ENCODE measurements at places on chromosomes 3 and 15. TPM values are rescaled to one million over a fixed set of nuclear protein-coding genes. Genes with fewer than 3 reads are reported as not detected.

GRCh38 chr3:178440043-178440442 lies 96.2 kb upstream of the KCNMB2 start:
- DNase-seq, result no peak

Gene LARP6
- total RNA-seq, result 21.0 TPM

Gene VILL
- total RNA-seq, result 4.1 TPM

GRCh38 chr15:48469271-48469670 lies 138.0 kb downstream of the DUT start:
- DNase-seq, result no peak

GRCh38 chr15:41024131-41024530 lies 70.9 kb downstream of the CHAC1 start:
- DNase-seq, result no peak

Gene DNAH12
- total RNA-seq, result not detected

Gene IL17RE
- total RNA-seq, result 4.4 TPM

- DNase-seq, result no peak
Observed at GRCh38 chr3:128278761-128279600, 125.7 kb downstream of the EEFSEC start.

DNA sequence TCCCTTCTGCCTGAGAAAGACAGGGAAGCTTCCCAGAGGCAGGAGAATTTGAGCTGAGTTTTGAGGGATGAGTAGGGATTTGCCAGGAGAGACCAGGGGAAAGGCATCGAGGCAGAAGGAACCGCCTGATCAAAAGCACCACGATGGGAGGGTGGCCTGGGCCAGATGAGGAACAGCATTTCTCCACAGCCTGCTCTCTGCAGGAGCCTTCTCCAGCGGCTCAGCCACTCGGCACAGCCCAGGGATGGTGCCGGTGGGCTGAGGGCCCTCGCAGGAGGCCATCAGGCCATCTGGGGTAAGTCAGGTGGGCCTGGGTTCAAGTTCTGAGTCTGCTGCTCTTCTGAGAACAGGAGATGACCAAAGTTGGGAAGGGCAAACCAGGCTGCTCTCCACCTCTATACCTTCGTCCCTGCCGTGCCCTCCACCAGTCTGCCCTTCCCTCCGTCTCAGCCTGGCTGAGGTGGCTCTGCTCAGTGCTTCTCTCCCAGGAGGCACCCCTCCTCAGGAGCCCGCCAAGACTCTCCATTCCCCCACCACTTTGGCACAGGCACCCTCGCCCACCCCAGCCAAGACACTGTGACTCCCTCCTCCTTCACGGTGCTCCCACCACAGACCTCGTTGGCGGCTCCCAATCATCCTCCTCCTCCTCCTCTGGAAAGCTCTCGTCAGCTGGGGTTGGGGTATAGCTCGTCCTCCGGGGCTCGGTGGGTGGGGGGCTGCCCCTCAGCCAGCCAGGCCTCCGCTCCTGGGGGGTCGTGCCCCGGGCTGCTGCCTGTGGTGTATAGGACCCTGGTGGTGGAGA lies 34.9 kb downstream of the GRIP2 start:
- no peak for DNase-seq

DNA sequence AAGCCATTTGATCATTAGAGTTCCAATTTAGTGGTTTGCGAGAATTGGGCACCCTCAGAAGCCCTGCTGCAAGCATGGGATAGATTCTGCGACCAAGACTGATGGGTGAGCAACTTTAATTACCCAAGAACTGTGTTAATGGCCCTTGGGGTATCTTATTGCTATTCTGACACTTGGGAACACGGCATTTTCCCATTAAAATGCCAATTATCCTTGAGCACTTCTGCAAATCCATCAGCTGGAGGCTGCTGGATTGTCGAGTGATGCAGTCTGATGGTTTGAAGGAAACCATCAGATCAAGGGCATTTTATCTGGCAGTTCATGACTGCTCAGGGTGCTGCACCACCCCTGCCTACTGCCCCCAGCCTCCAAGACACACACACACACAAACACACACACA lies 183.6 kb upstream of the PROK2 start:
- DNase-seq, result no peak

DNA sequence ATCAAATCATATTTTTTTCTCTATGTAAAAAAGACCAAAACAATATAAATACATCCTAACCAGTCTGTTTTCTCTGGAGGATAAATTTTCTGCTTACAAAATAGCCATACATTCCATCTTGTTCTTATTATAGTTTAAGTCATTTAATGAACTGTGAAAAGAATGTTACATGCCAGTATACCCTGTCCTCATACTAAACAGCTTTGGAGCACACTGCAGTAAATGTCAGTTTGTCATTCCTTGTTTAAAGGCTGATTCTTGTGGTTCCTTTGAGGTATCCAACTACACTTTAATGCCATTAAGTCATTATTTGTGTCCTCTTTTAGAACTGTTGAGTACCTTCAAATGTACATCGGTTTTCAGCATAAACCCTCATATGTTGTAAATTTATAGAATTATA lies 52.7 kb upstream of the DCBLD2 start:
- DNase-seq, result no peak

GRCh38 chr3:97510795-97511194 lies 253.8 kb upstream of the ARL6 start:
- DNase-seq, result no peak
